ENCODE measurements at places on chromosomes 11 and 22.

GRCh38 chr11:66082946-66083698 is 13.1 kb downstream of the PACS1 start:
- DNase-seq: no peak

DNA sequence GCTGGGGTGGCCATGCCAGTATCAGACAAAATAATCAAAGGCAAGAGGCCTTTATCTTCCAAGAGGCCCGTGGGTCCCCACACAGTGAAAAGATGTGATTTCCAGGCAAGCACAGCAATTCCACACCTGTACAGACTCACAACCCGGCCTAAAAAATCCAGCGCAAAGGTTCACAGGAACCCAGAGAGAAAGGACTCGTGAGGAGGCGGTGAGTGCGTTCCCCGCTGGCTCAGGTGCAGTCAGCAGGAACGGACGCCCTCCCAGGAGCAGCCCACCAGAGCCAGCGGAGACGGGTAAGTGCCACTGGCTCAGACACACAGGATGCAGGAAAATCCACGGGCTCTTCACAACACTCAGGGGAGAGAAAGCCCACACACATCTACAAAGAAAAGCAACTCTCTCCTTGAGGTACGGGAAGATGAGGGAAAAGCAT is 4.4 kb downstream of the TOLLIP start:
- no peak for DNase-seq

GRCh38 chr11:125108469-125108868 is 3.0 kb downstream of the TMEM218 start:
- no peak for DNase-seq

DNA sequence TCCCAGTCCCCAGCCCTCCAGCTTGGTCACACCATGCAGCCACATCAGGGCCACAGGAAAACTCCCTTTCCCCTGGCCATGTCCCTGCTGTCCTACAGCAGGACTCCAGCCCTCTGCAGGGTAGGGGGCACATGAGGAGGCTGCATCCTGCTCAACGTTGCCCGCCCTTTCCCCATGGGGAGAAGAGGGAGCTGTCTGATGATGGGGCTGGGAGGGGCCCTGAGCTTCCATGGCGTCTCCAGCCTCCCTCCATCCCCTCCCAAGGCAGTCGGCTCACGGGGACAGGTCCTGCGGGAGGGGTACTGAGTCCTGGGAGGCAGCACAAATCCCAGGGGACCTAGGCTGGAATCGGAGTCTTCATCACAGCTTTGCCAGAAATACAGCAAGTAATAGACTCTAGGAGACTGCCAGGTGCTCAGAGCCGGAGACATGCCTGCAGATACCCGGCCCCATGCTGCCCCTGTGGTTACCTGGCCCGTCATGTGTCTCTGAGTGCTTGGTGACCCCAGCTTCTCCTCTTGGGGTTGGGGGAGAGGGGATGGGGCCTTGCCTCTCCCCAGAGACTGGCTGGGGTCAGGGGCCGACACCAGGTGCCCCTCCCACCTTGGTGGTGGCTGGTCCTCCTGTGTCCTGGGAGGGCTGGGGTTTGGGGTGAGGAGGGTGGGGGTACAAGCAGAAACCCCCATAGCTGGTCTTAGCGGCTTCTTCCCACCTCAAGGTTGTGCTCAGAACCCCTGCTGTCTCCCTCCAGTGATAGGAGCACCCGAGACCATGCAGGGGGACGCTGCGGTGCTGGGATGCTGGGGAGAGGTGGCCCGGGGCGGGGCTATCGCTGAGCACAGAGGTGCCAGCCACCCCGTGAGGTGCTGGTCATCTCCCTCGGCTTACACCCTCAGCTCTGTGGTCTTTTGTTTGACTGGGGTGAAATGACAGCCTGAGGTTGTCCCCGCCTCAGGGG is 2.3 kb downstream of the MRGPRE start:
- DNase-seq: no peak

GRCh38 chr22:50182176-50183081 is 3.3 kb upstream of the TRABD start:
- DNase-seq: no peak

- no peak for DNase-seq
Measured at GRCh38 chr22:46065691-46066454, 84.5 kb upstream of the PPARA start.

DNA sequence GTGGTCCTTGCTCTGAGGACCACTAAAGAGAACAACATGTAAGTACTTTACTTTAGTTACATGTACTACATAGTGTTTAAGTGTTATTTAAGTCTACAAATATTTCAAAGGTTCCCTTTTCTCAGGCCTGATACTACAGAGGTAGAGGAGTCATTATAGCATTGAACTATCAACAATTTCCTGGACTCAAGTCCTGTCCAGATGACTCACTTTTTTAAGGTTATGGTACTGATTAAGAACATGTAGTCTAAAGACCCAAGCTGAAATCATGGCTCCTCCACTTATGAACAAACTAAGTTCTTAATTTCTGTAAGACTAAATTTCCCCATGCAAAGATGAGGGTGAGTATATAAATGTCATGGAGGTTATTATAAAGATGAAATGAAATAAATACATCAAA is 74.7 kb downstream of the NARS2 start:
- DNase-seq: no peak

- DNase-seq: no peak
Measured at GRCh38 chr11:34468209-34468841, 29.6 kb downstream of the CAT start.

DNA sequence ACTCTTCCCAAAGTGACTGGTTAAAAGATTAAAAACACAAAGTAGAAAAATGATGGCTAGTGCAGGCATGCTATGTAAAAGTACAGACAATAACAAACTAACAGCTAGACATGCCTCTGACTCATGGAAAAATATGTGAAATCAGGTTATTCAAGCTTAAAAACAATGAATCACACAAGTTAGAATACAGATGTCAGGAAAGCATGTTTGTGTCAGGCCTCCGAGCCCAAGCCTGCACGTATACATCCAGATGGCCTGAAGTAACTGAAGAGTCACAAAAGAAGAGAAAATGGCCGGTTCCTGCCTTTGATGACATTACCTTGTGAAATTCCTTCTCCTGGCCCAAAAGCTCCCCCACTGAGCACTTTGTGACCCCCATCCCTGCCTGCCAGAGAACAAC is 110.1 kb downstream of the NOX4 start:
- no peak for DNase-seq

- no peak for DNase-seq
Measured at GRCh38 chr11:2512431-2513407, 67.9 kb downstream of the KCNQ1 start.

GRCh38 chr22:17916226-17916889 is 108.0 kb downstream of the MICAL3 start:
- no peak for DNase-seq

GRCh38 chr11:45960387-45961095 is 38.1 kb downstream of the LARGE2 start:
- DNase-seq: no peak

DNA sequence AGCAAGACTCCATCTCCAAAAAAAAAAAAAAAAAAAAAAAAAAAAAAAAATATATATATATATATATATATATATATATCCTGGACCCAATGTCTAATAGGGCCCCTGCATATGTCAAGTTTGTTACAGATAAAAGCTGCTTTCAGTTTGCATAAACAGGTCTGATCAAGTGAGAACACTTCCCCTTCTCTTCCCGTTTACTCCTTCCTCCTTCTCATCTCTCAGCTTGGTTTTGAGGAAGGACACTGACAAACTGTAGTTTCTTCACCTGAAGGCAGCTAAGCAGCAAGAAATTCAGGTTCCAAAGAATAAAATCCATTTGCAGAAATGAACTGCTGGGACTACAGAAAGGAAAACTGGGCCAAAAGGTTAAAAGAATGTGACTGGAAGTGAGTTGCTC is 11.7 kb downstream of the THOC5 start:
- DNase-seq: no peak

DNA sequence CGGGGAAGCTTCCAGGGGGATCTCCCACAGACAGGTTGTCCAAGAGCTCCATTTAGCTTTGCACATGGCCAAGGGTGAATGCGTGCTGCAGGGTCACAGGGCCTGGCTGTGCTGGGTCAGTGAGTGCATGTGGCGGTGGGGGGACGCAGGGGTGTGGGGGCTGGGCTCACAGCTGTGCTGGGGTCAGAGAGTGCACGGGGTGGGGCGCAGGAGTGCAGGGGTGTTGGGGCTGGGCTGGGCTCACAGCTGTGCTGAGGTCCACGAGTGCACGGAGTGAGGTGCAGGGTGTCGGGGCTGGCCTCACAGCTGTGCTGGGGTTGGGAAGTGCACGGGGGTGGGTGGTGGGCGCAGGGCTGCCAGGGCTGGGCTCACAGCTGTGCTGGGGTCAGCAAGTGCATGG is 557.7 kb downstream of the BRD1 start:
- DNase-seq: no peak

- DNase-seq: no peak
Measured at GRCh38 chr11:47971501-47971900, 8.9 kb upstream of the PTPRJ start.

GRCh38 chr11:57440744-57441414 is 14.0 kb upstream of the SLC43A3 start:
- DNase-seq: no peak

DNA sequence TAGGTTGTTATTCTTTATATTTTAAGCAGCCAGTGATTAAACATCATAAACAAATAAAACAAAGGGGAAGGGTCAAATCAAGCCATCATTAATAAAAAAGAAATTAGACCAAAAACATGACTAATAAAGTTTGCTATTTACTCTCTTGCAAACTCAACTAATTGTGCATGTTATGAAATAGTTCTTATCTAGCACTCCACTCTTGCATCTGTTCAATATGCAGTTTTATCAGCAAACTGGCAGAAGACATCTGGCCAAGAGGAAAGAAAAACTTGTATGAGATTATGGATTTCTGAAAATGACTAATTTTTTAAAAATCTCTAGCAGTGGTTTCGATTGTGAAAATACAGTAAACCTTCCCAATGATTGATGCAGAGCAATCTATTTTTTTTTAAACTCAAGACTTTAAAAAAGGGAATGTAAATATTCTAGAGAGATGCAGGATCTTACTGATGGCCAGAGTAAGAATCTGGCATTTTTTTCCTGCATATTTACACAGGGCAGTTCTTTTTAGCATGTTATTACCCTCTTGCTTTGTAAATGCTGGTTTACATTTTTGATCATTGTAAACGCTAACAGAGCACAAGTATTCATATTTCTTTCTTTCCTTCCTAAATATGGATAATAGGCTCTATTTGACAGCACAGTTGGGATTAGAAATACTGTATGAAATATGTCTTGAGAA is 83.3 kb downstream of the GRIA4 start:
- DNase-seq: no peak

GRCh38 chr11:95521133-95521542 is 268.4 kb downstream of the FAM76B start:
- DNase-seq: no peak

- no peak for DNase-seq
Measured at GRCh38 chr11:120869097-120869496, 154.8 kb upstream of the TBCEL start.

DNA sequence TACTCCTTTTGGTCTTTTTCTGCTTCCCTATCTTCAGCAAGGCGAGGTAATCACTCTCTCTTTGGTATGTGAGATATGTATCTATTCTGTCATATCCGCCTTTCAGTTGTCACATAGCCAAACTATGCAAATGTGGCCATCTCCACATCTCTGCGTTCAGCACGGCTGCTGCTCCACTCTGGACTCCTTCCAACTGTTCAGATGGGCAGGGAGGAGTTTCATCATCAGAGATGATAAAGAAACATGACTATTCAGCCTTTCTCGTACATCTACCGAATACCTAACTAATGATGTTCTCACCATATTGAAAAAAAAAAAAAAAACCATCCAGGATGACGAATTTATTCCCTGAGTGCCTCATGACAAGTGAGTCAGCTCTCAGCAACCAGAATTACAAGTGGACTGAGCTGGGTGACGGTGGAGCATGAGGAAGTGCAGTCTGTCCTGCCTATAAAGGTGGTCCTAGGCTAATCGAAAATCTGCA is 899.6 kb downstream of the OPCML start:
- no peak for DNase-seq

- DNase-seq: no peak
Measured at GRCh38 chr11:117820071-117820470, 4.5 kb downstream of the FXYD2 start.

DNA sequence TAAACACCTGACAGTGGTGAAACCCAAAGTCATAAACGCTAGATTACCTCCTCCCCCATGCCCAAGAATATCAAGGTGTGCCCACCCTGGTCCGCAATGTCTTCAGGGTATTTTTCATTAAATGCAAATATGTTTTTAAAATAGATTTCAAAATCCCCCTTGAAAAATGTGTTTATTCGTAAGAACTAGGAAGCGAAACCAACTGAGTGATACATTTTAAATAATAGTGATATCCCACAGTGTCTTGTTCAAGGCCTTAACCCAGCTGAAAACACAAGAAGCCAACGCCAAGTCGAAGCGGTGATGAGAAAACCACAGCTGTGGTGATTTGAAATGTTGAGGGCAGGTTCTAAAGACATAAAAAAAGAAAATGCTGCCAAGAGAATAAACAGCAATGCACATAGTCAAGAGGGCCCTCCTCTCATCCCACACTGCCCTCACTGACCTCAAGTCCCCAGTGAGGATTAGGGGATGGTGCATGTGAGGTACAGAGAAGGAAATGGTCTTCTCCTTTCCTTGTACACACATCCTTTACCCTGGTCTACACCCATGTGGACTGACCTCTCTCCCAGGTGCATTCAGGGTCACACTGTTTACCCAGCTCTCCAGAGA is 25.5 kb downstream of the KCNJ1 start:
- no peak for DNase-seq

GRCh38 chr11:35116762-35117640 is 22.0 kb upstream of the CD44 start:
- DNase-seq: no peak

DNA sequence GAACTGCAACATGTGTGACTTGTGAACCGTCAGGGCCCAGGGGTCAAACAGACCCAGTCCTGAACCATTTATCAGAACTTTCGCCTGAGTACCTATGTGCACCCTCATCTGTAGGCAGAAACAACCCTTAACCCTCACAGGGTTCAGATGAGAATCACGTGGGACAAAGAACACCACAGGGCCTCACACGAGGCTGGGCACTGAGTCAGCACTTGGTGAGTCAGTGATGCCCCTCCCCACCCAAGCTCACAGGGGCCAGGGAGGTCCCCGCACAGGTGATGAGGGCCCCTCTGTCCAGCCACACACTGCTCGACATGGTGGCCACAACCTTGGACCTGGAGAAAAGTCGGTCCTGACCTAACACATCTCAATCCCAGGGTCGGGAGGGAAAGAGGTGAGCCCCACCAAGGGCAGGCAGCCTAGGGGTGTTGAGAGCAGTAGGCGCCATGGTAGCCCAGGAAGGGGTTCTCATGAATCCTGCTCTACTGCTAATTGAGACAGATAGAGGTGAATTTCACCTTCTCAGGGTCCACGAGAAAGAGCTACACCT is 176.4 kb downstream of the SHANK2 start:
- DNase-seq: no peak

DNA sequence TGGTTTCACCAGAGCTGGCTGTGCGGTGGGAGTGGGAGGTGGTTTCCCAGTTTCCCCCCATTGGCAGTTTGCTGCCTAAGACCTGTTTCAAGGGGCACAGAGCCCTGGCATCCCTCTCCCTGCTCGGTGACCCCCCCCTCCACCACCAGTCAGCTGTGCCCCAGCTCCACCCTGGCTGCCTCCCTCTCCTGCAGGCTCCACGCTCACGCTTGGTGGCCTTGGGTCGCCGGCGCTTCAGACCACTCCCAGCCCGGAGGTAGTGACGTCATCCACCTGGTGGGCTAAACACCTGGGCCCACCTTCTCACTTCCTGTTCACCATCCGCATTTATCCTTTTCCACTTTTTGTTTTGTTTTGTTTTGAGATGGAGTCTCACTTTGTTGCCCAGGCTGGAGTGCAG is 7.8 kb downstream of the GAL start:
- DNase-seq: no peak
